ENCODE measurements at places on chromosomes 6 and 20.

GRCh38 chr6:149227796-149228195, 89.7 kb upstream of the TAB2 start:
- no peak for DNase-seq

GRCh38 chr20:34904202-34904621, 27.8 kb downstream of the ACSS2 start:
- DNase-seq: no peak

- no peak for DNase-seq
Measured at GRCh38 chr6:170363255-170363654, 56.7 kb downstream of the FAM120B start.

DNA sequence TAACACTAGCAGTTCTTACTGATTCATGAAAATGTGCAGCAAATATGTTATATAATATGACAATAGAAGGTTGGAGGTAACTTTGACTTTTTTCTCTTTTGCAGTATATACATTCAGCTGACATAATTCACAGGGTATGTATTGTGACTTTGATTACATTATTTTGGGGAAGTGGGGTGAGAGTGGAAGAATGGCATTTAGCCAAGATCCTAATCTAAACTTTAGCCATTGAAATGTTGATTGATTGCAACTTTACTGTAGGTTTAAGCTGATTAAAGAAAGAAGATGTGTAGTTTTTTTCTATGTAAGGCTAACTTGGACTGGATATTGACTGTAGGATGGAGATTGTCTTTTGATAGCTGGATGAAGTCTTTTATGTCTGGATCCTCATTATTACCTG, 46.0 kb downstream of the MAPK14 start:
- DNase-seq: no peak

- peak; percentile 42 for DNase-seq
Measured at GRCh38 chr6:87393026-87393622, 14.6 kb upstream of the CFAP206 start.

DNA sequence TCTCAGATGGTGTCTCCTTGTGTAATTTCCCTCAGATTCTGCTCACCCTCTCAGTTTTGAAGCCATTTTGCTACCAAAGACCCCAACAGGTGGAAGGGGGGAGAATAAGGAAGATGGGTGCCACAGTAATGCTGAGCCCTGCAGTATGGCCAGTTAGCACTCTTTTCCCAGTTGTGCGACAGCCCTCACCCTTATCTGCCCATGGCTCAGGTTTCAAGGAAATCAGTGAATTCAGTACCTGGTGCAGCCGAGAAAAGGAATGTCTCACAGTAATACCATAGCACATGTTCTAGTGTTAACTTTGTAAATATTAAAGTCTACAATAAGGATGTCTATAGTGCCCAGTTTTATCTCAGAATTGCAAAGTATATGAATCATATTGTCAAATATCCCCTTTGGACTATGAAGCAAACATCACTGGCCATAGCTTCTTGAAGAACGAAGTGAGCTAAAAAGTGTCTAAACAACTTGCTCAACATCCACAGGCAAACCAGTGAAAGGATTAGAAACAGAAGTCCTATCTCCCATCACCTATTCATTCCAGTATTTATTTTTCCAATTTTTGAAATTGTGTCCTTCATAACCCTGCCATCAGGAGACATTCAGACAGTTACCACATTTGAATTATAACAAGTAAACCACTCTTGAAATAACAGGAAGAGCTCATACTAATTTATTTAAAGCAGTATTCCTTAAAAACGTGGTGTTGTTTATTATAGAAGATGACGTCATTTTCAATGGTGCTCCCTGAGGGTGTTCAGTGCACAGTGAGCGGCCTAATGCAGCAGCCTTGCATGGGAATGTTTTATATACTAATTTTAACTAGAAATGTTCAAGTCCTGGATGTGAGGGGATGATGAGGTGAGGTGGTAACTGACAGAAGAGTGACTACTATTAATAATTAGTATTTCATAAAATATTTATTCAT, 366.2 kb downstream of the TFAP2A start:
- no peak for DNase-seq

DNA sequence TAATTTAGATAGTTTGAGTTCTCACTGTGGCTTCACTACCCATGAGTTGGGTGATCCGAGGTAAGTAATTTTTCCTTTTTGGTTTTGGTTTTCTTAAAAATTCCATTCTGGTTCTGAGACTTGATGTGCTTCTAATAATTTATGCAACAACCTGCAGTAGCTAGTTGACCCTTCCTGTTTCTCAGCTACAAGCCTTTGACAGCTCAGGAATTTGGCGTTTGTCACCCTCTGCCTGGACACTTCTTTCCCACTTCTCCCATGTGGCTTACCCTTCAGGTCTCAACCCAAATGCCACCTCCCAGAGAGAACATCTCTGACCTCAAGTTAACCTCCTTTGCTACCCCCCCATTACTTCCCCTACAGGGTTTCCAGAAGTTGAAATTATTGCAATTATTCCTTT, 49.7 kb upstream of the TSHZ2 start:
- no peak for DNase-seq

GRCh38 chr6:97151601-97152000, 131.4 kb downstream of the MMS22L start:
- DNase-seq: peak; percentile 69

DNA sequence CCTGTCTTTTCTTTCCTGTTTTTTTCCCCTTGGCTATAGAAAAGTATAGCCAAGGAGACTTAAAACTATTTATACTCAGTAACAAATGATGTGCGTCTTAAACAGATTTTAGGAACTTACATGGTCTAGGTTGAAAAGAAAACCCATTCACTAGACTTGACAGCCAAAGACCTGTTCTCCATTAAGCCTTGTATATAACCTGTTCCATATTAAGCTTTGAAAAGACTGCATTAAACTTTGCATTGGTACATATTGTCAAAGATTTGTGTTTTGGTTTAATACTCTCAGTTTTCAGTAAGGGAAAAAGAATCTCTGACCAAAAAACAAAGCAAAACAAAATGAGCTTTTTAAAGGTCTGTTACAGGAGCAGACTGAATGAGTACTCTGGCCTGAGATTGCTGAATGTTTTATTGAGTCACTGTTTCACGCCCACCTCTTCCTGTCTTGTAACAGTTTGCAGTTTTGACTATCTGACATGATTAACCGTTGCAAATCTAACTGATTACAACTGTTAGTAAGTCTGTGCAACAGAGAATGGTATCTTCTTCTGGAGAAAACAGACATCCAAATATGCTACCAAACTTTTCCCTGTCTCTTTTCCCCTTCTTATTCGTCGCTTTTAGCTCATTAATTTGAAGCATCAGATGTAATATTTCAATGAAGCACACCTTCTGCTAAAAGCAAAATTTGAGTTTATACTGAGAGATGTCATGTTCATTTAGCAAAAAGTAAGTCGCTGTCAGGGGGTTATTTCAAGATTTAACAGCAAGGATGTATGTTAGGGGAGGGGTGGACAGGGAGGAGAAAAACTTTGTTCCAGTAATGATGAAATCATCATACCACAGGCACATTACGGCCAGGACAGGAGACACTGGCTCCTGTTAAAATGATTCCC, 59.1 kb upstream of the SUPT3H start:
- DNase-seq: no peak

DNA sequence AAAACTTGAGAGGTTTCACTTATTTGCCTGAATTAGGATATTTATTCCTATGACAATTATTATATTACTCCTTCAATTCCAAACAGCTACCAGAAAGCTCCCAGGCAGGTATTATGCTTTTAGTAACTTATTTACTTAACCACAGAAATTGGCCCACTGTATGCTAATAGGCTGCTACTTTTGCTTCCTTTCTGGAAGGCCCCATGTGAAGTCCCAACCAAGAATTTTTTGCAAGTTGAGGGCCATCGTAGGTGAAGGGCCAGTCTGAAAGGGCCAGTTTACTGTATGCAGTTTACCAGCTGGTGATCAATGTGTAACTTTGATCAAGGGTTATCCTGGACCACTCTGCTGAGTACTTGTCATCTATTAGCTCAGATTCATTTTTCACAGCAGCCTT, 45.0 kb downstream of the EDN1 start:
- DNase-seq: no peak

DNA sequence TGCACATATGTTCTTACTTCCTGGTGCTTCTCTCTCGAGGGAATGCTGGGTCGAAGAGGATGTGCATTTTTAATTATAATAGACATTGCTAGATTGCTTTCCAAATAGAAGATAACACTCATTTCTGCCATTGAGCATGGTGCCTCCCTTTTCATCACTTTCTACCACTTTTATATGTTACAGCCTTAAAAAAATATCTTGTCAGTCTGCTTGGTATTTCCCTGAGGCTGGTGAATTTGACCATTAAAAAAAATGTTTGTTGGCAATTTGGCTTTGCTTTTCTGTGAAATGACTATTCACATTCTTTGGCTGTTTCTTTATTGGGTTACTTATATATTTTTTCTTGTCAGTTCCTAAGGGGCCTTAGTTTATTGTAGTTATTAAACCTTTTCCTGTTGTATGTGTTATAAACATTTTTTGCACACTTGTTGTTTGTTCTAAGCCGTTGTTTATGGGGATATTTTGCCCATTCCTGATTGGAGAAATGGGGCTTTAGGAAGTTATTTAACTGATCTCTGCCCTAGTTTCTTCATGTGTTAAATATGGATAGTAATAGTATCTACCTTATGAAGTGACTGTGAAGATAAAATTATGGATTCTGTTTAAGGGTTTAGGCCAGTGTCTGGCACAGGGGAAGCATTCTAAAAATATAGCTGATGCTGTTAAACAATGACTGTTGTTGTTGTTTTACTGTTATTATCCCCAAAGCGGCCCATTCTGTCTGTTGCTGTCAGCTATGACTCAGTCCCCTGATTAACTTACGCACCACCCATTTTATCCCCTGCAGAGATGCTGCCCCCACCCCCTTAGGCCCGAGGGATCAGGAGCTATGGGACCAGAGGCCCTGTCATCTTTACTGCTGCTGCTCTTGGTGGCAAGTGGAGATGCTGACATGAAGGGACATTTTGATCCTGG, 3.8 kb downstream of the DDR1 start:
- no peak for DNase-seq

GRCh38 chr20:43761386-43762340, 34.9 kb upstream of the GTSF1L start:
- DNase-seq: no peak

GRCh38 chr20:46690219-46691106, 1.2 kb upstream of the TP53RK start:
- no peak for DNase-seq

DNA sequence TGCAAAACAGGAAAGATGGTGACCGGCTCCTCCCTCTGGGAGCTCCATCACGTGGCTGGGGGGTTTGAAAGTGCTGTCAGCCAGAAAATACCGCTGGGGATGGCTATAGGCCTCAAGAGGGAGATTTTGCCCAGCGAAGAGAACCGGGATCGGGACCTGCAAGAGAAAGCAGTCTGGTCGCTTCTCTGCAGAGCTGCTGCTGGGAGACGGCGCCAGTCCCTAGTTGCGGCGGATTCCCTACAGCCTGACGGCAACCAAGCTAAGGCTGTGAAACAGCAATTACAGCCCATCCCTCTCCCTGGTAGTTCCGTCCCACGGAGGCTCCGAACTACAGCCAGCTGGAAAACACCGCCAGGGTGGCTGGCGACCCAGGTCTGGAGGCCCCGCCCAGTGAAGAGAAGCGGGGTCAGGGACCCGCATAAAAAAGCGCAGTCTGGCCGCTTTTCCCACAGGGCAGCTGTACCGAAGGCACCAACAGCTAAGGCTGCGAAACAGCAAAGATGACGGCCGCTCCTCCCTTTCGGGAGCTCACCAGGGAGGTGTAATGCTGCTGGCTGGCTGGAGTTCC, 238.1 kb upstream of the IRAK1BP1 start:
- DNase-seq: no peak

DNA sequence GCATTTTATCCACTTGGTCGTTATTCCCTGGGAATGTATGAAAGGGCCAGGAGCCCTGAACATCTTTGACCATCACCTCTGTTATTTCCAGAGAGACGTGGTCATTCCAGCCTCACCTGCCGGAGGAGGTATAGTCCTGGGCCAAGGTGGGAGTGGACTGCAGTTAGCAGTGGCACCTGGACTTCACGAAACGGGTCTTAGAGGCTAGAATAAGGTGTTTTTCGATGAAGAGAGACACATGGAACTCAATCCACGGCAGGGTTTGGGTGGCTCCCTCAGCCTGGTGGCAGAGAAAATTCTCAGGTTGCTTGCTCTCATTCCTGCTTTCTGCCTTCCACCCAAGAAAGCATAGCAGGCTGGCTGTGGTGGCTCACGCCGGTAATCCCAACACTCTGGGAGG, 48.0 kb downstream of the BMP6 start:
- DNase-seq: no peak

DNA sequence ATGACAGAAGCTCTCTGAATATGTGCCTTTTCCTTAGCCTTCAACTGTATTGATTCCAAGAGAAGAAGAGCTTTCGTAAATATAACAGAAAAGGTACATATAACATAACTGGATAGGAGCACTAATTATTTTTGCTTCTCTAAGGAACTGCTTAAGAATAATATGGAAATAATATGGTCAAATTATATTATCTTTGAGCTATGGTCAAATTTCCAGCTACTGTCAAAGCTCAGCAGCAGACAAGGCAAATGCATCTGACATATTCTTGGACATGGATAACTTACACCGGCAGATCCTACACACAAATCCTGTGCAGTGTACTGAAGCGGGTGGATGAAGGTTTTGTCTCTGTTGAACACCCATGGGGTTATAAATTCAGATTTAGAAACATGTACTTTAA, 150.6 kb downstream of the HIVEP2 start:
- no peak for DNase-seq

- DNase-seq: no peak
Measured at GRCh38 chr20:25006431-25007167, 14.0 kb upstream of the APMAP start.

GRCh38 chr20:34016736-34017135, 23.0 kb downstream of the RALY start:
- DNase-seq: peak; percentile 32

GRCh38 chr6:132675749-132676148, 16.8 kb upstream of the TAAR1 start:
- no peak for DNase-seq

GRCh38 chr6:72081871-72082270, 195.5 kb downstream of the RIMS1 start:
- DNase-seq: no peak

DNA sequence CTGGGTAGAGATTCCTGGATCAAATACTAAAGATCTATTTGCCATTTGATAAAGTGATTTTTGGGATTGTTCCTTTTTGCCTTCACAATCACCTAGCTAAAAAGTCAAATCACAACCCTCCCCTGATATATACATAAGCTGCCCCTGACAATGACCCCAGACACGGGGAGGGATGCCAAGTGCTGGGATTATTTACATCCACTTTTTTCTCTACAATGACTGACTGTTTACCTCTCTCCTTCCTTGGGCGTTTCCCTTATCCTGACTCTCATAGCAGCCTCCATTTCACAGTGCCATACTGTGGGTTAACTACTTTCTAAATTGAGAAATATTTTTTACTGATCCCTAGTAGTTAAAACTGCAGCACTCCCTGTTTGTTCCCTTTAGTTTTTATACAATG, 150.8 kb upstream of the TMEM170B start:
- no peak for DNase-seq

DNA sequence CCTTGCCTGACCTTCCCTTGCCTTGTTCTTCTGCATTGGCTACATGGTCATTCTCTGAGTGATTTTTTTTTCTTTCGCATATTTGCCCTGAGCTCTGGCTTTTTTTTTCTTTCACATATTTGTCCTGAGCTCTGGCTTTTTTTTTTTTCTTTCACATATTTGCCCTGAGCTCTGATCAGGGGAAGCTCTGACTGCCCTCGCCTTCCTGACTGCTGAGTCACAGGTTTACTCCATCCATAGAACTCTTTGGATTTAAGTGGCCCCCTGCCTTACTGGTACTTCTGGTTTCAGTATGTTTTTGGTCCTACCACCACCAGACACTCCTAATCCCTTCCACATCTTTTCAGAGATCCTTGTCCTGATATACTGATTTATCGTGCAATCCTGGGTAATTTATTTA, 201.1 kb downstream of the OGFRL1 start:
- DNase-seq: no peak
